ENCODE measurements at places on chromosomes 3 and 15.

DNA sequence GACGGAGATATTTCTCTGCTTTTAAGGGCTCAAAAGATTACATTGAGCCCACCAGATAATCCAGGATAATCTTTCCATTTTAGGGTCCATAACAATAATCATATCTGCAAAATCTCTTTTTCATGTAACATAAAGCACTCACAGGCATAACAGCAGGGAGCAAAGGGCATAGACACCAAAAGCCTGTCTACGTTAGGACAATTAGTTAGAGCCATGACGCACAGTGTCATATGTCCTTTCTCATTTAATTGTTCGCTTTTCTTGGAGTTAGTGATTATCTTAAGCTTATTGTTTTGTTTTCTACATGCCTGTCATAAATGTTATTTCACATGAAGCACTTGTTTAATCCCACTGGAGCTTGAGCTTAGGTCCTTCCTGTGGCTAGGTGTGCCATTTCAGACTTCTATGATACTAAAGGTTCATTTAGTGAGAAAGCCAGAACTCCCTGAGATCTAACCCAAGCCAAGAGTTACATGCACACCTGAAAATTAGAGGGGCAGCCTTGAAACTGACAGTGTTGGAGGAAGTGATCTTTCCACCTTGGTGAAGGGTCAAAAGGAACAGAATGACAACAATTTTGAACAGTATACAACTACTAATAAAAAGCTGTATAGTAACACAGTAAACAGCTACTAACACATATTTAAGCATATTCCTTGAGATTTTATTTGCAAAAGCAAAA, 11.7 kb upstream of the HHATL start:
- no peak for DNase-seq

- no peak for DNase-seq
Observed at GRCh38 chr3:66396888-66397287, 103.9 kb downstream of the LRIG1 start.

- no peak for DNase-seq
Observed at GRCh38 chr15:25712192-25712960, 150.8 kb downstream of the ATP10A start.

GRCh38 chr3:27696906-27697305, 25.2 kb downstream of the EOMES start:
- DNase-seq = no peak
